ENCODE measurements at places on chromosomes 12 and 14. TPM values are rescaled to one million over a fixed set of nuclear protein-coding genes. Genes with fewer than 3 reads are reported as not detected.

DNA sequence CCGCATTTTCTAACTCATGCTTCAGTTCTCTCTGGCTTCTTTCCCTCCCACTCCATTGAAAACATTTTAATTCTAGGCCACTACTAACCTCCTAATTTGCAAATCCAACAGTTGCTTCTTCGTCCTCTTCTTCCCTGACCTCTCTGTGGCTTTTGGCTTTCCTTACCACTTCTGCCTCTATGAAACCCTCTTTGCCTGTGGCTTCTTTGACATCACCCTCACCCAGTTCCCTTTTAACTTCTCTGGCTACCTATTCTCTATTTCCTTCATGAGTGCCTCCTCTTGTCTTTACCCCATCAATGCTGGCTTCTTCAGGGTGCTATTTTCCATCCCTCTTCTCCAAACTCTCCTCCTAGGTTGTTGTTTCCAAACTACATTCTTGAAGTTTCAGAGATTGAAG, 4.4 kb upstream of the HCFC2 start:
- DNase-seq, result no peak

The ALG10B gene
- total RNA-seq, result 6.7 TPM

DNA sequence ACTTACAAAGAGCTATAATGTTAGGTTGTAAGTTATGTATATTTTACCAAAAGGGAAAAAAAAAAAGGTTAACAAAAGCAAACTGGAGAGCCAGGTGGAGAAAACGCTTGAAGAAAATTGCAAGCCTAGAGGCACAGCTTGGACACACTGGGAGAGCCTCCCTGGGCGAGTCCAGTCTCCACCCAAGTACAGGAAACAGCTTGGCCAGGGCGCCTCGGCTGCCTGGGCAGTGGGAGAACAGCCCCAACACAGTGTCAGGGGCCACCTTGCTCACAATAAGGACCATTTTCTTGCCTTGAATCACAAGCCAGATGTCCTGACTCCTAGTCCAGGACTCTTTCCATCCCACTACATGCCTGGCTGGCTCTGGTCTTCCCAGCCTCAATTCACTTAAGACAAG, 33.3 kb downstream of the TTC7B start:
- no peak for DNase-seq

GRCh38 chr14:73785834-73786635, 65.6 kb upstream of the PTGR2 start:
- peak; percentile 89 for DNase-seq

GRCh38 chr14:95256776-95257060, 63.0 kb downstream of the CLMN start:
- no peak for DNase-seq

DNA sequence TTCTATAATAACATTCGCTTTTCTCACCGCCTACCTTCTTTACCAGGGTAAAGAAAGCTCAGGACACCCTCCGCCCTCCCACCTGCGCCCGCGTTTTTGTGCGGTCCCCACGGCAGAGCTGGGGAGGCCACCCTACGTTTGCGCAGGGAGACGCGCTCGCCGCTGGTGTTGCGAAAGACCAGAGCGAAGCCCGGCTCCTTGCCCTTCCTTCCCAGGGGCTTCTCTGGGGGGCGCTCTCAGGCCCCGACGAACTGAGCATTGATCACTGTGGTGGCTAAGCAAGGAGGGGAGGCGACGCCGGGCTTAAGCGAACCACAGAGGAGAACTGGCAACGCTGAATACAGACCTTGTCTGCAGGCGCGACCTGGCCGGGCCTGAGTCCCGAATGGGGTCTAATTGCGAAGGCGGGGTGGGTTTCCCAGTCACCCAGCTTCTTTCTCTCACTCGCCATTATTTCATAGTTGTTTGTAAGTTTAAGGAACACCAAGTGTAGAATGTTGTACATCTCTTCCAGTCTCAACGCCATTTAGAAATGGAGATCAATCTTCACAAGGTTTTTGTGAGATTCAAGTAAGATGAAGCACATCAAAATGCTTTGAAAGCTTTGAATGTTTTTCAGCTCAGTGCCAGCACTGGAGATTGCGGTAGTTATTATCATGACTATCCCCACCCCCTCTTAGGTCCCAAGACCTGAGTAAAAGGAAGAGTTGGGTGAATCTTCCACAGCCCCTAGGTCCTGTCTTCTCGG, 1.7 kb upstream of the NKX2-1 start:
- no peak for DNase-seq

The NRXN3 gene
- total RNA-seq, result 1.4 TPM

DNA sequence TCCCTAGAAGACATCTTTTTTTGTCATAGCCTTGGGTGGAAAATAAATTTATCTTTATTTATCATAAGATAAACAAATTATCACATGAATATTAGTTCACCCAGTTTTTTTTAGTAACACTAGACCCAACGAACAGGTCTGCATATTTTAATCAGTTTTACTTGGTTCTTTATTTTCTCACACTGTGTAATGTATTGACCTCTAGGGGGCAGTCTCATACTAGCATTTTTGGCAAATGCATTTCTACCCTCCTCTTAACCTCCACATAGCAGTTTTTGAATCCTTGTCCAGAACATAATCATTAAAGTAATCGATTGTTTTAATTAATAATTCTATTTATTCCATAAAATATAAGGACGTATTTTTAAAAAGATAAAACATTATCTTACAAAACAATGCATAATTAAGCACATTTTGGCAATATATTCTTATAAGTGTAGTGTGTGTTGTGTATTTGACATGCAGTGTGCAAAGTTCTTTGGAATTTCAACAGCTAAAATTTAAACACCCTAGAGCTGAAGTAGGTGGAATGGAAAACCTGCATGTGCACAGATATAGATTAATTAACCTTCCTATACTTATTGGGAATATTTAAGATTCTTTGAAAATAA, 31.6 kb upstream of the PTPRQ start:
- DNase-seq, result no peak

- no peak for DNase-seq
These were observed 130.7 kb downstream of the PHETA1 start for GRCh38 chr12:111238075-111238734.

DNA sequence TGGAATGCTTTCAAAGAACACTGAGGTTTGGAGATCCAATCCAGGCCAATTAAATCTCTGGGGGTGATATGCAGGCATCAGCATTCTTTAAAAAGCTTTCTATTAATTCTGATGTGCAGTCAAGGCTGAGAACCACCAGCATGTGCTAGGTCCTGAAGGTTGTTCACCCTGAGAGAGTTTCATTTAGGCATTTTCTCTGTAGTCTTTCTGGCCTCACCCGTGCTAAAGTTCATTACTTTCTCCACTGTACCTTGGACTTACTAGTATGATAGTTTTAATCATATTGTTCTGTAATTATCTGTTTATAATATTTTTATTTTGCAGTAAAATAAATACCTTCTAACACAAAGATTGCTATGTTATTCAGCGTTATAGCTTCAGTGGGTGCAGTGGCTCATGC, 32.9 kb downstream of the SOS2 start:
- no peak for DNase-seq

The SP1 gene
- total RNA-seq, result 31.3 TPM

- no peak for DNase-seq
These were observed 79.8 kb downstream of the GLT1D1 start for GRCh38 chr12:128933039-128933438.

GRCh38 chr12:47281667-47282171, 202.0 kb upstream of the AMIGO2 start:
- no peak for DNase-seq

GRCh38 chr14:90198541-90199060, 57.8 kb upstream of the PSMC1 start:
- DNase-seq, result no peak

The AMDHD1 gene
- total RNA-seq, result 0.49 TPM

DNA sequence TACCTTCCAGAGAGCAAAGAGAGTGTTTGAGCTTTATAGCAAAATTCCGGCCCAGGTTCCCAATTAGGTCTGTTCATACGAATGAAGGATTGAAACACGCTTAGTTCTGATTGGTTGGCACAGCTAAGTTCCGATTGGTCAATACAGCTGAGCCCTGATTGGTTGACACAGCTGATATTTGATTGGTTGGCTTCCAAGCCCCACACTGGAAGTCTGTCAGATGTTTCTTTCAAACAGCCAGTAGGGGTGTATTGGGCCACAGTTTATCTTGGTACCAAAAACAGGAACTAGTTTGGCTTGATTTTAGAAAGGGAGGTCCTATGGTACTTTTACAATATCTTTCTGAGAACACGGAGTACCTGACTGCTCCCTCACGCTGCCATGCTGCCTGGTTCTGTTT, 93.4 kb downstream of the CAND1 start:
- DNase-seq, result no peak

DNA sequence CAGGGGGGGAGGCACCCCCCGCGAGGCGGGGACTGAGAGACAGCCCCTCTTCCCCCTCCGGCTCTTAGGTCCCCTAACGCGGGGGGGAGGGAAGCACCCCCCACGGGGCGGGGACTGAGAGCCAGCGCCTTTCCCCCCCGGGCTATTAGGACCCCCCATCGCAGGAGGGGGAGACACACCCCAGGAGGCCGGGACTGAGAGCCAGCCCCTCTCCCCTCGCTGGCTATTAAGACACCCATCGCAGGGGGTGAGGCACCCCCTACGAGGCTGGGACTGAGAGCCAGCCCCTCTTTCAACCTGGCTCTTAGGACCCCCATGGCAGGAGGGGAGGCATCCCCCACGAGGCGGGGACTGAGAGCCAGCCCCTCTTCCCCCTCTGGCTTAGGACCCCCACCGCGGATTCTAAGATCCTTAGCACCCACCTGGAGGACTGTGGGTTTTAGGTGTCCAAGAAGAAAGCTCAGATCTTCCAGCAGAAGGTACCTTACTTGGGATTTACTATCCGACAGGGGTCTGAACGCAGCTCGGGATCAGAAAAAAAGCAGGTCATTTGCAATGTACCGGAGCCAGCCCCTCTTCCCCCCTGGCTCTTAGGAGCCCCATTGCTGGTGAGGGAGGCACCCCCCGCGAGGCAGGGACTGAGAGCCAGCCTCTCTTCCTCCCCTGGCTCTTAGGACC, 197.8 kb upstream of the PZP start:
- DNase-seq, result no peak

- no peak for DNase-seq
These were observed 396.1 kb downstream of the NAV3 start for GRCh38 chr12:78226763-78227162.

GRCh38 chr12:47812797-47813510, 6.7 kb downstream of the HDAC7 start:
- DNase-seq, result peak; percentile 93

- DNase-seq, result no peak
These were observed 137.0 kb upstream of the LMNTD1 start for GRCh38 chr12:25689996-25690501.

DNA sequence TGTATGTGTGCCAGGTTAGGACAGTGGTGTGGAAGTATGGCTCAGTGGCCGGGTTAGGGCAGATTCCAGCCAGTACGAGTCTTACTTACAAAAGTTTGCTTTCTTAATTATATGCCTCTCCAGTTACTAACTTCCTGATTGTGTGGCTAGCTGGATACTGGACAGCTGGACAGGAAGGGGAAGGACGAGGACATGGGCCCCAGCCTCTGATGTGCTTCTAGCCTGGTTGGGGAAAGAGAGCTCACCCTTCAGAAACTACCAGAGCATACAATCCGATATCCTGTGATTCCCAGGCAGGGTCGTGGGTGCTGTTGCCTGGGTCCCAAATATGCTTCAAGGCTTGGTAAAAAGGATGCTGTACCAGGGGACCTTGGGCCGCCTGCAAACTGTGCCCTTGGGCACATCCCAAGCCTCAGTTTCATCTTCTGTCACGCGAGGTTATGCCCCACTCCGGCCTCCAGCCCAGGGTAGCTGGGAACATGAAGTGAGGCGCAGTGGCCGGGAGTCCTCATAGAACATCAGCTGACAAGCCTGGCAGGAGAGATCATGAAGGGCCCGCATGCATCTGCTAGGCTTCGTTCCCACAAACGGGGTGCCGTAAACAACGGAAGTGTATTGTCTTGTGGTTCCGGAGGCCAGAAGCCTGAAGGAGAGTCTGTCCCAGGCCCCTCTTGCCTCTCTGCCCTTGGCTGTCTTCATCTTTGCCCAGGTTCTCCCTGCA, 23.2 kb upstream of the RIN3 start:
- DNase-seq, result no peak

- DNase-seq, result no peak
These were observed 165.3 kb downstream of the SNAPC1 start for GRCh38 chr14:61927520-61927919.

DNA sequence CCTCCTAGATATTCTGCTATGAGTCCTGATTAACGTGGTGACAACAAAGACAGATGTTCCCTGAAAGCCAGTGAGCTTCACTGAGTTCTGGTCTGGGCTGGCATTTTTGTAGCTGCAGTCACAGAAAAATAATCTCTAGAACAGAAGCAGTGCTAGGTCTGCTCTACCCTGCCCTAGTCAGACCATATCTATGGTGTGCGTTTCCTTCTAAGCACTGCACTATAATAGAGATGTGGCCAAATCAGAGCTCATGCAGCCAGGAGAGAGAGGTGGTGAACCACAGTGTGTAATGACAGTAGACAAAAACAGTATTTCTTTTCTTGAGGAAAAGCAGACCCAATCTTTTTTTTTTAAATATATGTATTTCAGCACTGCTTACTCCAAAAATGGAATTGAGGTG, 76.3 kb downstream of the CMAS start:
- no peak for DNase-seq

GRCh38 chr12:53047221-53048032, 2.4 kb upstream of the TNS2 start:
- peak; percentile 91 for DNase-seq

The TSPAN11 gene
- 1.5 TPM for total RNA-seq

DNA sequence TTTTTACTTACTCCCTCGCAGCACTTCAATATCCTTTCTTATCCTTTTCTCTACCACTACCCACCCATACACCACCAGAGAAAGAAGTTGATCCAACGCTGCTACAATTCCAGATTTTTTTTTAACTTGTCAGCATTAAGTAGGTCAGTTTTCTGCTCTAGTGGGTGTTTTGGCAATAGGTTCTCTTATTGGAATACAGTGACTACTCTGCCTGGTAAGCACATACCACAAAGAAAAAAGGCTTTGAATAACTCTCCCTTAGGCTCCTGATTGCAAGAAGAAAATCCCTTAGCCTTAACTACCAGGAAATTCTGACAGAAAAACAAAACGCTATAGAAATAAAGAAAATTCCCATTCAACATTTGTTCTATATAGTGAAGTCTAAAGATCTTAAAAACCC, 72.0 kb downstream of the NUMB start:
- no peak for DNase-seq

DNA sequence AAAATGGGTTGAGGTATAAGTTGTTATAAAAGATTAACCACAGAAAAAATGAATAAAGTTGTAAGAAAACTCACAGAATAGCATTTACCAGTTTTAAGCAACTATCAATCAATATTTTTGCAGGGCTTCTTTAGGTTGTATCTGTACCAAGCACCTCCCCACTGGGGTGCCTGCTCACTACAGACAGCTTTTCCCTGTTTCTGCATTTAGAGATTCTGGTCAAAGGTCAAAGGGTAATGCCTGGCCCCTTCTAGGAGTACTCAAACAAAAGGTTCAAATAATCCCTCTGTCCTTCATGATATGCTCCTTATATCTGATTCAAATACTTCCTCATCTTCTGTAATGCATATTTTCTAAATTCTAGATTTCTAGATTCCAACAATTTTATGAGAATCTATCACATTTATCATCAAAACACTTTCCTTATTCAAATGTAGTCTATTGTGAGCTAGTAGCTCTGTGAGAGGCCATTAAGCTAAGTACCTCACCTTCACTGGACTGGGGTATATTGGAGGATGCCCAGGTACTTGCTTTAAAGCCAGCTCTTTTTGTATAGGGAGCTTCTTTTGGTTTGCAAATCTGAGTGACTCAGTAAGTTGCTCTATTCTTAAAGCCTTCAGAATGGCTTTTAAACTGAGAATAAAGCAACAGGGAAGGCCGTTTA, 120.7 kb upstream of the PTPRB start:
- no peak for DNase-seq

Data from Right ventricle myocardium inferior (tissue), 1 donor.